ENCODE measurements at places on chromosomes 5 and 9.

- DNase-seq, result no peak
Observed at GRCh38 chr5:82234885-82235284, 43.3 kb downstream of the RPS23 start.

DNA sequence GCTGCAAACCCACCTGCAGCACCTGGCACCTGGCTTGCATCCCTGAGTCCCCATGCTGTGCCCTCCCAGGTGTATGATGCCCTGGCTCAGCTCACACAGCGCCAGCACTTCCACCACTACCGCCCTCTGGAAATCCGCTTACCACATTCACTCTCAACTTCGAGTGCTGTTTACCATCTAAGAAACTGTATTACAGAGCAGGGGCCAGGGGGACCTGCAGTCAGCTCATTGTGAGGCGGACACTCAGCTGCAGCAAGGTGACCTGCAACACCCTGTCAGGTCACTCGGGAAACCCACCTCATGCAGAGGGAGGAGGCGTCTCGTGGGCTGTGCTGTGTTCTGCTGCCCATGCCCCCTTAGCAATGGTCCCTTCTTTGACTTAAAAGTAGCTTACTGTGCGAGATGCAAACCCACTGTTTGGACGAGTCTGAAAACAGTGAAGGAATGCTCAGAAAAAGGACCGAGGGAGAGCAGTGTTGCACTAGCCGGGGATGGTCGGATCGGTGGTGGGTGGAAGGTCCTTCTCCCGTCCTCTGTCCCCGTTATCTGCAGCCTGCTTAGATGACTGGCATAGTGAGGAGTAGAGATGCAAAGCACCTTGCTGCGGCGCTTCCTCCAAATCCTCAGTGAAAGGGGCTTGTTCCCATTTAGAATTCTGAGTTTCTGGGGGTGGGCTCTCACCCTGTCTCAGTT is 55.2 kb upstream of the CTSL start:
- no peak for DNase-seq

DNA sequence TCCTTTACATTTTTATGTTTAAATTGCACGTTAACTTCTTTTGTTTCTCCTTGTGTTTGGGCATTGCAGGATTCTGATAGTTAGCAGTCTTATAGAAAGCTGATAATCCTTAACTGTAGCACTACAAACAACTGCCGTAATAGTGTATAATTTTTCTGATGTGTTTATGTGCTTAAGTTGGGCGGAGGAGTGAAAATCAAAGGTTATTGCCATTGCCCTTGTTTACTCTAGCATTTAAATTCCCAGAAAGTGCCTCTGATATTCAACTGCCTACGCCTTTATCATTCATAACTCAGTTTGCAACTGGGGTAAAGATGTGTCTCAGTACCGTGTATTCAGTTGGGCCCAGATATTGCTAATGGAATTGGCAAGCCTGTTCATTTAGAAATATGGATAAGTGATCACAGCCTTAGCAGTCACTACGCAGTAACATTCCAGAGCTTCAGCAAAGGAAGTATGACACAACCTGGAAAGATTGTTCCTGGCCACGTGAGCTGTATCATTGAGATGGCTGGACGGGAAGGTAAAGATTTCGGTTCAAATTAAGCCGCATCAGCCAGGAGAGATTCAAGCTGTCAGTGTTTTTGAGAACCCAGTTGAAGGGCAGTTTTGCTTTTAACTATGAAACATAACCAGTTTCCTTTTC is 28.1 kb upstream of the LRRTM2 start:
- peak; percentile 43 for DNase-seq

- DNase-seq, result peak; percentile 67
Observed at GRCh38 chr5:151075698-151076331, 5.0 kb downstream of the TNIP1 start.

DNA sequence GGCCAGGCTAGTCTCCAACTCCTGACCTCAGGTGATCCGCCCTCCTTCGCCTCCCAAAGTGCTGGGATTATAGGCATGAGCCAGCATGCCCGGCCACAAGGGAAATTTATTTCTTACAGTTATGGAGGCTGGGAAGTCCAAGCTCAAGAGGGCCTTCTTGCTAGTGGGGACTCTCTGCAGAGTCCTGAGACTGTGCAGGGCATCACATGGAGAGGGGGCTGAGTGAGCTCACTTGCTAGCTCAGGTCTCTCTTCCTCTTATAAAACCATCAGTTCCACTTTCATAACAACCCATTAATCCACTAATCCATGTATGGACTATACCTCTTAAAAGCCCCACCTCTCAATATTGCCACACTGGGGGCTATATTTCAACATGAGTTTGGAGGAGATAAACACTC is 5.1 kb upstream of the SPIN1 start:
- no peak for DNase-seq

- peak; percentile 20 for DNase-seq
Observed at GRCh38 chr5:137498301-137498735, 808 bp downstream of the SPOCK1 start.

- no peak for DNase-seq
Observed at GRCh38 chr5:154166901-154167791, 23.4 kb upstream of the GALNT10 start.

DNA sequence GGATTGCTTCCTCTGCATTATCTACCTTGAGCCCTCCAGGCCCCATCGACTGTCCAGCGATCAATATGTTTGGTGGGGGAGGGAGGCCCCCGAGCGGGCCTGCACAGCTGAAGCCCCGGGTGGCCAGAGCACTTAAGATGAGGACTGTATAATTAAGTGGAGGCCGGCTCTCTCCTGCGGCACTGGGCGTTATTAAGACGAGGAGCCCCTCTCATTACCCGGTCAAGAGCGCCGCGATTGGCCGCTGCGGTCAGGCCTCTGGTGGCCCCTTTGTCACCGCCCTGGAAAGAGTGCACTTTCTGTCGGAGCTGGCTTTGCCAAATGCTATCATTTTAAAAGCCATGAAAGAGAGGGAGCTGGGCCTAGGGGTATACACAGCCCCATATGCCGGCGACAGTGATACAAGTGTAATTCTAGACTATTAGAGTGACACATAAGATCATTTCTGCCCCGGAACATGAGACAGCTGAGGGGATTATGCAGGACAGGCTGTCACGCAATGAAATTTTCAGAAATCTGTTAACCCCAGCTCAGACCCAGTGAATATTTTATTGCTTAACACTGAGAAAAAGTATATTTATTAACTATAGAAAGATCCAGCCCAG is 106.3 kb upstream of the IRX1 start:
- no peak for DNase-seq

GRCh38 chr9:16085167-16085726 is 532.4 kb downstream of the CCDC171 start:
- DNase-seq, result no peak

DNA sequence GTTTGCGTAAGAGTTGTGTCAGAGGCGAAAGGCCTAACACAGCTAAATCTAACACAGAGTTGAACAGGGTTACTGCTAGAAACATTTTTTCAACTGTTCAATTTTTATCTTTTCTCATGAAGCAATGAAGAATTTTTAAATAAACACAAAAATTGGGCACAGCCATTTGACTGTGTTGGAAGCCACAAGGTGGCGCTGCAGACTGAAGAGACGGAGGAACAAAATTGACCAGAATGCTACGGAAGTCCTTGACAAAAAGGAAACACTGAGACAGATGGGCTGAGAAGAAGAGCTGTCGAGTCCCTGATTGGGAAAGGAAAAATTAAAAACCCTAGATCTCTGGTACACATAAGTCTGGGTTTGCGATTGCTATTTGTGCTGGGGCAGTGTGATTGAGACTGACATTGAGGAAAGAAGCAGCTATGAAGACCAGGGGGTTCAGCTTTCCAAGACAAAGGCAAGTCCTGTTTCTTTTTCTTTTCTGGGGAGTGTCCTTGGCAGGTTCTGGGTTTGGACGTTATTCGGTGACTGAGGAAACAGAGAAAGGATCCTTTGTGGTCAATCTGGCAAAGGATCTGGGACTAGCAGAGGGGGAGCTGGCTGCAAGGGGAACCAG is at the start of gene PCDHB9:
Gene PCDHB9, plus strand, starts transcription at position 265 of the 616 bp plus-strand sequence. Its CDS starts 158 bp downstream, at position 423.
- DNase-seq, result peak; percentile 58

Measured in HFFc6 (cell line).